NCI-H524 treated with DMSO at 0.1 percent for 48 hours (cell line): ENCODE measurements at places on chromosomes 7 and 10.
A peak's percentile ranks its signal among the peaks of the same experiment; 100 is the strongest.

DNA sequence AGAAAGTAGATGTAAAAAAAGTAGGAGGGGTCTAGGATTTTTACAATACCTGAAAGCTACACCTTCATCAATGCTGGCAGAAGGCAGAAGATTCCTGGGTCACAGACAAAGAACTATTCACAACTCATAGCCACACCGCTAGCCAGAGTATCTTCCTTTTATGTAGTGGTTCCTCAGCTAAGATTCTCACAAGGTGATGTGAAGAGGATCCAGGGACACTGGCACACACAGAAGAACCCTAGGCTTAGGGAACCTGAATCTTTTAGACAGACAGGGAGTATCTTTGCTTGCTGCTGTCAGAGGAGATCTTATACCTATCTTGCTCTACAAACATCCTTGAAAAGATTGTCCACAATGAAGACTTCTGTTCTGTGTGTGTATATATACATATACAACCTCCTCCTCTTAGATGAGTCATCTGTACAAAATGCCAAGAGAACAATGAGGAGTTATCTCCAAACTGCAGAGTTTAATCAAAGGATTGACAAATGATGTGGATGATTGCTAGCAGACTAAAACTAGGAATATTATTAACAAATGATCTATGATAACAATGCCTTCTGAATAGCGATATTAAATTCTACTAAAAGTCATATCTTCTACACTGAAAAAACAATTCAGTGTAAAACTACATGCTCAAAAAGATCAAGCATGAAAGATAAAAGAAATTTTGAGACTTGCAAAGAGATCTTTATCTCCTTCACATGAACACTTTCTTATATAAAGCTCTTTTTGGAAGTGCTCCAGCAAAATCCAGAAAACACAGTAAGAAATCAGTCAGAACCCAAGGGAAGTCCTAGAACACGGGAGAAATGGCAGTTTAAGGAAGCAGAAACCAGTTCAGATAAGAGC, 409.3 kb downstream of the PARD3 start:
- no peak for DNase-seq

GRCh38 chr10:102096449-102096848, 23.7 kb downstream of the LDB1 start:
- DNase-seq: no peak

- no peak for DNase-seq
These were observed 8.0 kb downstream of the VENTX start for GRCh38 chr10:133245439-133246235.

DNA sequence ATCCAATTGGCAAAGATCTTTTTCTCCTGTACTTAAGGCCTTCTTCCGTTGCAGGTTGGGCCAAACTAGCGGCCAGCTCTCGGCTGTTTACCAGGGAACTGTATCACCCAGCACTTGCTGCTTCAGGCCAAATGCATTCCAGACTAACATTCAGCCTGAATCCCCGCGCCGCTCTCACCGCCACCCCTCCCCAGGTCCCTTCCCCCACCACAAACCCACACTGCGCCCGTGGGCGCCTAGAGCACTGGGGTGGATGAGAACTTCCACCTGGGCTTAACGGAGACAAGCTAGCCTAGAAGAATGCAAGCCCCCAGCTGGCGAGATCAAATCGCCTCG, 676 bp downstream of the TCAF1 start:
- DNase-seq: no peak

DNA sequence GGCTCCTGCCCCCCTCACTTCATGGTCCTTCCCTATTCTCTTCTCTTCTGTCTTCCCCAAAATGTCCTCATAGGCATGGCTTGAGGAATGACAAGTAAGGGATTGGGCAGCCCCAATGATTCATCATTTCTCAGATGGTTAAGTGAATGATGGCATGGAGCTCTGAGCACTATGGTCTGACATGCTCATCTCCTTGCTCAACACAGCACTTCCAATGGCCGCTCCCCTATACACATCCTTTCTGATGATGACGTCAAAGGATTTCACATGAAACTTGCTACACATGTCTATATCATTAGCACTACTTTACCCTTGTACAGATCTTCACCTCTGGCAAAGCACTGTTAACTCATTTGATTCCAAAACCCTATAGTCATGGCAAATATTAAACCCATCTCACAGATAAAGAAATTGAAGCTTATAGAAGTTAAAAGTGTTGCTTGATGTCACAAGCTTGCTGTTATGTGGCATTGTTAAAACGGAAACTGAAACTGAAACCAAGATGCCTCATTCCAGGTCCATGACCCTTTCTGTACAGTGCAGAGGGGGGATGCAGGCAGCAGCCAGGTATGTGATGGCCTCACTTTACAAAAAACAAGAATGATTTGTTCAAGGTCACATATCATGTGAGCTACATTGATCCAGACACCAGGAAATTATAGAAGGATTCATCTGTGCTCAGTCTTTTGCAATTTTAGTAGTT, 90.0 kb upstream of the PLXNA4 start:
- no peak for DNase-seq

DNA sequence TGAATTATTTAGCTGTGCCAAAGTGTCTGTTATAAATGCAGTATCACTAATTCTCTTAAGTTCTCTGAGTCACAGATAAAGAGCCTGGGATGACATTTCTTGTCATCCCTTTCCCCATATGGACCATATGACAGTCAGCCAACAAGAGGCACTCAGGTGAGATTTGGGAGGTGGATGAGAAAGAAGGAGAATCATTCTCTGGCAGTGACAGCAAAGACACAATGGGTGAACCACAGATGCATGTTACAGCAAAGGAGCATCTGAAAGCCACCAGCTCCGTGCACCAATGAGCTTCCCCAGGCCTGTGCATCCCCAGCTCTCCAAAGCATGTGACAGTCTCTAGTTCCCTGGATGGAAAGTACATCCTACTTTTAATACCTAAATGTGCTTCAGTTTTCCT, 10.8 kb downstream of the GIMAP6 start:
- no peak for DNase-seq

DNA sequence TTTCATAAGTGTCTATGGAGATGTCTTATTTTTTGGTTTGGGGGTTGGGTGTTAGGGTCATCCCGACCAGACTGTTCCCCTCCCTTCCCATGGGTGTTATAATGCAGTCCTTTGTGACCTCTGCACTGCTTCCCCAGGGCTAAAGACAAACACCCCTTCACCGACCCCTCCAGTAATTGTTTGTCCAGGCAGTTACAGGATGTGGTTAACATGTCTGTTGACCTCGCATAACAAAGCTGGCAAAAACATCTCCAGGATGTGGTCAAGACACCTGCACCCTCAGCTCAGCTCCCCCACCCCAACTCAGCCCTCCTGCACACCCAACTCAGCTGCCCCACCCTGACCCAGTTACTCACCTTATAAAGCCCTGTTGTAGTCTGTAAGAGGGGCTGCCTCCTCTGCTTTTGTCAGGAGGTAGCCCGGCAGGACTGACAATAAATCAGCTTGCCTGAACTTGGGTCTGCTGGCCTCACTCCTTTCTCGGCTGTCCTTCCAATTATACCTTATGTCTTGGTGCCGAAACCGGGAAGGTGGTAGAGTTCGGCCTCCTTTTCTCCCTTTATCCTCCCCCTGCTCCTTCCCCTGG, 102.2 kb downstream of the ZNF92 start:
- no peak for DNase-seq

DNA sequence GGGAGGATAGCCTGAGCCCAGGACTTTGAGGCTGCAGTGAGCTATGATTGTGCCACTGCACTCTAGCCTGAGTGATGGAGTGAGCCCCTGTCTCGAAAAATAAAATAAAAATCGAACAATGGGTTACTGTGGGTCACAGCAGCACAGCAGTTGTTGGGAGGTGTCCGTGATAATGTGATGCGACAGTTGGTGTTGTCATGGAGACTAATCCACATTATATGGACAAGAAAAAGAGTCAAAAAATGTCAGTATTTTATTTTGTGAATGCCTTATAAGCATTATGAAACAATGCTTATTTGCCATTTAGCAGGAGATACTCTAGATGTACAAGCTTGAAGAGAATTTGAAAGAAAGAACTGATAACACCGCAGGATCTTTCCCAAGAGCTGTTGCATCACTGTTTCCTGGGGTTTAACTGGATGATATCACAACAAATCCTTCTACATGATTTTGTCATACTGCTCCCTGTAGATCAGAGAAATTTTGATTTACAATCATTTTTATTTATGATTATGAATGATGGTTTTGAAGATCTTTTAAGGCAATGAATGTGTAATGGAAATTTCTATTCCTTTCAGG, 195.4 kb downstream of the BAMBI start:
- no peak for DNase-seq

DNA sequence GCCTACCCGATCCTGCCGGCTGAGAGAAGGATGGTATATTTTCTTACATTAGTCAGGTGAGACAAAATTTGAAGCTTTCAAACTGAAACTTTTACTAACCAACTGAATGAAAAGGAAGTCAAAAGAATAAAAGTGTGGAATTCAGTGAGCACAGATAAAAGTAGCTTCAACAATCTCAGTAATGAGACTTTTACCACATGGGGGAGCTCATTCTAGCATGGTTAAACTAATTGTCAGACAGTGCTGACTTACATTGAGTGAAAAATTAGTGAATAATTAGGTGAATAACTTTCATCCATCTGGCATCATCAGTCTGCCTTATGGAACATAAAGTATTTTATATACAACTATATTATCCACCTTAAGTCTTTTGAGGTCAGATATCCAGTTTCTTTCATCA, 8.4 kb downstream of the FAM237B start:
- DNase-seq: no peak

DNA sequence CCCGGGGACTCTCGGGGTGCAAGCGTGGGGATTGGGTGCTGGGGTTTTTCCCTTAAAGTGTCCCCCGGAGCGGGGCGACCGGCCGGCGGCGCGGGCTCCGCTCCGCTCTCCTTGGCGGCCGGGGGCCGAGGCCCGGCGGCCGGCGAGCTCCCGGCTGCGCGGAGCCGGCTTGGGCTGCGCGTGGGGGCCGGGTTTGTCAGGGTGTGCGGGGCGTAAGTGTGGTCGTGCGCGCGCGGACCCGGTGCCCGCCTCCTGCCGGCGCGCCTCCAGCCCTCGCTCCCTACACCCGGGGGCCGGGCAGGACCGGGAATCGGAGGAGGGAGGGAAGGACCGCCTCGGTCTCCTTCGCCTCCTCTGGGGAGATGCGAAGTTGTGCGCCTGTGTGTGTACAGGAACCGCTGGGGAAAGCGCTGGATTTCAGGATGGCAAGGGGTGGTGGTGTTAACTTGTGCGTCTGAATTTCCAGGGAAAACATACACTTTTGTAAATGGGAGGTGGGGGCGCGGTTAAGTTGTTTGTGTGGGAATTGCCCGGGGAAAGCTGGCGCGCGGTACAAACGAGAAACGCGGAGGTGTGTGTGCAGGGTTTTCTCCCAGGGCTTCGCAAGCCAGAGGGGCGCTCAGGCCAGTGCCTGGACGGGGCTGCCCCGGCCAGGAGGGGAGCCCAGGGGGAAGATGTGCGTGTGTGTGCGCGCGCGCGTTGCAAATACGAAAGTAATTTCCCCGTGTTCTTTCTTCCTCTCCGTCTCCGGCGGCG, 737 bp downstream of the ZMIZ1 start:
- no peak for DNase-seq

GRCh38 chr7:132083126-132083525, 493.1 kb downstream of the PLXNA4 start:
- peak; percentile 50 for DNase-seq

DNA sequence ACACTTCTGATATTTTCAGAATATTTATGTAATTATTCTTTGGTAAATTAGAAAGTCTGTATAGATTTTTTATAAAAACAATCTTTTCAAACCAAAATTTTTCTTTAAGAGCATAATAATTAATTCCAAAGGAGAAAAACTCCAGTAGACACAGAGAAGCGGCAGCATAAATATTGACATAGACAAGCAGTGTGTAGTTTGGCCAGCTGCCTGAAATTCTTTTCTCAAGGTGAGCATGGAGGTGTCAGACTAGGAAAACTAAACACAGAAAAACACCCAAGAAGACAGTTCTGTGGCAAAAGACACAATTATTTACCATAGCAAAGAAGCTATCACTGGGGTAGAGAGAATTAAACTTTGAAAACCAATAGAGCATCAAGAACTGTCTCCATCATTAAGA, 82.4 kb downstream of the KLF6 start:
- no peak for DNase-seq

DNA sequence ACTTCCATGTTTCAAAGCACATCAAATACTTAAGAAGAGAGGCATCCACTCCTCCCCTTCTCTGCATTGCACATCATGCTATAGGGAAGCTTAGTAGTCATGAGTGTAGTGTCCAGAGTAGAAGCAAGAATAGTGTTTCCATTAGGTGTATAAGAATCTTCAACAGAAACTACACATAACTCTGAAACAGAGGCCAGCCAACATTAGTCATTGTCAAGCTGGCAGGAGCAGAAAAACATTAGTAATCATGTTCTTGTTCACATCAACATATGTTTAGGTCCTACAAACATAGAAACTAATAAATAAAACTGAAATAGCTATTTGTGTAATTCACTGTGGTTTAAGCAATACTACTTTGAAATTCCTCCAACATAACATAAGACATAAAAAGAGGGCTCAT, 370.2 kb downstream of the PPP1R3A start:
- no peak for DNase-seq

DNA sequence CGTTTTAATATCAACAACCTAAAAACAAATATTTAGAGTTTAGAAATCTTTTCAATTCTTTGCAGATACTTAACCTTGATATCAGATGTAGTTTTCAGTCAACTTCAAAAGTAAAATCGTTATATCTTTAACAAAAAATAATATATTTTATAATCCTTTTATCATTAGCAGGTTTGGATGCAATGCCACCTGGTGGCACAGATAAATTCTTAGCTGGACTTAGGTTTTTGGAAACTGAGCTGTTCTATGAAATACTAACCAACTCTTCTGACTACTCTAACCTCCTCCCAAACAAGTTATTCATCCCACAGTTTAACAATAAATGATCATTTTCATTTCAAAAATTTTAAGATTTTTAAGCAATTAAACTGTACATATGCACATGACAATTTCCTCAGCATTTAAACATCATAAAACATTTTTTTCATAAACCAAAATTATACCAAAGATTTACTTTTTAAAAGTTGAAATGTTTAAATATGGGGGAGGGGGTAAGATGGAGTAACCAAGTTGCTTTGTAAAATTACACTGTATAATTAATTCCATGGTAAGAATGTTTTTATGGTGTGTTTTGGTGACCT, 56.9 kb downstream of the HIBADH start:
- DNase-seq: no peak

DNA sequence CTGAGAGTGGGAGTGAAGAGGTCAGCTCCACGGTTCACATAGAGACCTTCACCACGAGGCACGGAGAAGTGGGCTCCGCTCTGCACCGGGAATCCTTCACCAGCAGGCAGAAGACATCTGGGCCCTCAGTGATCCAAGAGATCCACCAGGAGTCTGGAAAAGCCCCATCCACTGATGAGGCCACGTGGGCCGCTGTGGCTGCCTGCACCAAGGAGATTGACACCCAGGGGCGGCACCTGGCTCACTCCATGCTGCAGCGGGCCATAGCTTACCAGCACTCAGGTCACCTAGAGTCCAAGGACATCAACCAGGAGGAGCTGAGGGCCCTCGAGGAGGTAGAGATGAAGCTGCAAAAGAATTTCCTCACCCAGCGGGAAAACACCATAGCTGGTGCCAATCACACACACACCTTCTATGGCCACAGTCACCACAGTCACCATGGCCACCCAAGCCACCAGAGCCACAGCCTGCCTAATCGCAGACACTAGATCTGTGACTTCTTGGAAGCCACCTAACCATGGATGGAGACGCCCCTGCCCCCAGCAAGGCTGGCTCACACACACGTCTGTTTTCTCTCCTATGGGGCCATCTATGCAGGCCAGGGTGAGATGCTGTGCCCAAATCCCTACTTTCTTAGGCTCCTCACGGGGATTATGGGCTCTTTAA, 694 bp downstream of the C10orf62 start:
- no peak for DNase-seq

- DNase-seq: no peak
These were observed 93.0 kb downstream of the TNS3 start for GRCh38 chr7:47488969-47489342.

GRCh38 chr7:31104361-31105255, 52.5 kb downstream of the ADCYAP1R1 start:
- no peak for DNase-seq
